ENCODE measurements at places on chromosomes 5 and 9.

DNA sequence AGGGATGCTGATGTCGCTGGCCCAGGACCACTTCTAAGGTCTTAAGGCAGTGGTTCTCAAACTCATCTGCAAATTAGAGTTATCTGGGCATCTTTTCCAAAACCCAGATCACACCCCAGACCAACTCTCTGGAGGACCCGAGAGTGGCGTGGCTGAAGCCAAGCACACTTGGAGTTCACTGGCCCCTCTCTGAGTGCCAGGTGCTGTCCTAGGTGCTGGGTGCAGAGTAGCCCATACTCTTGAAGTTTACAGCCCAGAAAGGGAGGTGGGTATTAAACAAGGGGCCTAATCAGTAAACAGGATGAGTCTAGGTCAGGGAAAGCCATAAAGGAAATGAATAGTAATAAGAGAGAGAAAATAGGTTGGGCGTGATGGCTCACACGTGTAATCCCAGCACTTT lies 17.6 kb downstream of the CAMK2A start:
- no peak for DNase-seq

GRCh38 chr5:94941122-94941755 lies 322.8 kb downstream of the SLF1 start:
- no peak for DNase-seq

GRCh38 chr9:123445981-123446610 lies 90.1 kb downstream of the CRB2 start:
- DNase-seq, result no peak

DNA sequence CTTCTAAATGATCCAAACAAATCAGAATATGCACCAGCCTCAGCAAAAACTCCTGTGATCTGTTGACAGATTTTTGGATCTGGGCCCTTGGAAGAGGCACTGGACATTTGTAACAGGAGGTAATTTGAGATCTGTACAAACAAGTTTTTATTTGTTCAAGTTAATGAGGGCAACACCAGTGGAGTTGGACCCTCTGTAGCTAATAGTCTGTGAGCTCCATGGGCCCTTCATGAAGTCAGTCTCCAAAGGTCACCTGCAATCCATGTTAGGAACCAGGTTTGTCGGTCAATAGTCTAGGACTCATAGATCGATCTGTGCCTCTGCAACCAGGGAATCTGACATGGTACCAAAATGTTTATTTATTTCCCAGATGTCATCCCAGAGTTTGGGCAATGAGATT lies 40.9 kb downstream of the PAM start:
- no peak for DNase-seq

- no peak for DNase-seq
Measured at GRCh38 chr5:31417512-31417911, 114.4 kb downstream of the DROSHA start.

Measured in activated CD4-positive, alpha-beta T cell treated with anti-CD3 and anti-CD28 coated beads, Interleukin-2, amount 50 U/mL, for 1 hour (primary cell).